NCI-H2081 (cell line): ENCODE measurements at places on chromosomes 2 and 18.

DNA sequence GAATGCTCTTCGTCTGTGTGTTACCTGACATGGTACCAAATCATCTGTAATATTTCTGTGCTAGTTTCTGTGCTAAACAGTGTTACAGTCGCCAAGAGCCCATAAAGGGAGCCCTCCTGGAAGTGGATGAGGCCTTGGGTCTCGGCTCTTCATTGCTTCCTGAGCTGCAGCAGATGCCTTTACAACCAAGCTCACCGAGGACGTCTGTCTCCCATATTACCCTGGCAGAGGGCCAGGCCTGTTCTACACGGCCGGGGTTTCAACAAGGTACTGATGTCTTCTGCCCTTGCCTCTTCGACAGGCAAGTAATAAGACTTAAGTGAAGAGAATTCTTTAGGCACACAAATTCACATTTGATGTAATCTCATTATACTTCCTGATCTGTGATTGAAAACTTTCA lies 16.8 kb downstream of the RPL31 start:
- no peak for DNase-seq

GRCh38 chr2:164803776-164804466 lies 37.7 kb downstream of the COBLL1 start:
- DNase-seq, result no peak

DNA sequence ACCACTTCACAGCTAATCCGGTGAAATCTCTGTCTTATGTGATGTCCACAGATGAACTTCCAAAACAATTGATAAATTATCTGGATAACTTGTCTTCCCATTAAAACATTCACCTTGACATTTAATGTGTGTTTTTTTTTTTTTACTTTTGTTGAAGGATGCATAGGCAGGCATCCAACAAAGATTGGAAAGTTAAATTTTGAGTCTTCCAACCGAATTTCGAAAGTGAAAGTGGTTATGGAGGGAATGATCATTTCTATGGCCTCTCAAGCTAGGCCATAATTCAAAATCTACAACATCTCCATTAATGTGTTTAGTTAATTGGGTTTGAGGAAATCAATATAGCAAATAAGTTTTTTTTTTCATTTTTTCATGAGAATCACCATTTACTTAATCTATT lies 1495.5 kb upstream of the ACVR2A start:
- no peak for DNase-seq

DNA sequence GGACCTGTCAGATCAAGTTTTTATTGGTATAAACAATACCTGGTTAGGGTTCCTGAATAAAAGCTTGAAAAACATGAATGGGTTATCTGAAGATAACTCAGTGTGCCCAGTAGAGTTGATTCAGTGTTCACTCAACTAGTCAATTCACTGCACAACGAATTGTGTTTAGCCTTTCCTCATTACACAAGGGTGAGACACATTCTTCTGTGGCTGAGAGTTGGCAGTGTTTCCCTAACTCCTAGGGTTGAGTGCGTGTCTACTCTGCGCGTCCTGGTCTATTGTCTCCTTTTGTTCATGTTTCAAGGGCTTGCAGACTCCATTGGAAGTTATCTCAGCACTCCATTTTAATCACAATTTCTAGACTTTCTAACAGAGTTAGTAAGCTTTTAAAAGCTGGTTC lies 32.8 kb upstream of the TMEM178A start:
- DNase-seq, result no peak

- DNase-seq, result no peak
Observed at GRCh38 chr2:40937284-40937683, 485.4 kb upstream of the SLC8A1 start.

- DNase-seq, result no peak
Observed at GRCh38 chr2:19547321-19547720, 188.9 kb upstream of the OSR1 start.
